ENCODE measurements at places on chromosomes 16 and 17. TPM values are rescaled to one million over a fixed set of nuclear protein-coding genes. Genes with fewer than 3 reads are reported as not detected.

The CAVIN1 gene
- total RNA-seq, result 62.6 TPM

The BCO1 gene
- total RNA-seq, result 1.6 TPM

The TEDC2 gene
- not detected for total RNA-seq

The SLC38A7 gene
- 54.5 TPM for total RNA-seq

The MT1E gene
- 109 TPM for total RNA-seq

The EME2 gene
- total RNA-seq, result 23.6 TPM

The G6PC1 gene
- not detected for total RNA-seq

- no peak overlapping the region for H3K27ac ChIP-seq
- H3K4me3 ChIP-seq, result no peak overlapping the region
- DNase-seq, result no peak
- no peaks in the 10 kb centered on the region for H3K27me3 ChIP-seq
- no peaks in the 10 kb centered on the region for H3K4me1 ChIP-seq
Observed at GRCh38 chr16:59604354-59604753, 870.2 kb upstream of the GOT2 start.

DNA sequence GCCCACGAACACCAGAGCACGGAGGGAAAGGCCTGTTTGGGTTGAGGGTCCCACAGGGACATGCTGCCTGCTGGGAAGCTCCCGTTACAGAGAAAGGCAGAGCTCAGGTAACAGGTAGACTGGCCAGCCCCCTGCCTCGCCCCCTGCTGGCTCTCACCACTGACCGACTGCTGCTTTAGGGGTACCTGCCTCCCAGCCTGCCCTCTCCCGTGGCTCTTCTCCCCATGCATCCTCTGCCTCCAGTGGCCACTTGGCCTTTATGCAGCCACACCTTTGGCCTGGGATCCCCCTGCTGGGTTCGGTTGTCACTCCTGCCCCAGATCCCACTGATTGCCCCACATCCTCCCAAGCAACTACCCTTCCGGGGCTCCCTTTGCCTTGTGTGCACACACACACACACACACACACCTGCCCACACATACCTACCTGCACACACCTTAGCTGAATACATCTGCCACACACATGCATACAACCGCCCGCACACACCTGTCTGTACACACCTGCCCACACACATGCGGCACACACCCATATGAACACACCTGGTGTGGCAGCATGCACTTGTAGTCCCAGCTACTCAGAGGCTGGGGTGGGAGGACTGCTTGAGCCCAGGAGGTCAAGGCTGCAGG is 7.1 kb downstream of the MCRIP1 start:
- H3K36me3 ChIP-seq, result no peaks in the 10 kb centered on the region
- H3K4me1 ChIP-seq, result peaks cover 16% of the 10 kb centered on the region
- H3K27ac ChIP-seq, result no peak overlapping the region
- H3K4me3 ChIP-seq, result no peak overlapping the region

DNA sequence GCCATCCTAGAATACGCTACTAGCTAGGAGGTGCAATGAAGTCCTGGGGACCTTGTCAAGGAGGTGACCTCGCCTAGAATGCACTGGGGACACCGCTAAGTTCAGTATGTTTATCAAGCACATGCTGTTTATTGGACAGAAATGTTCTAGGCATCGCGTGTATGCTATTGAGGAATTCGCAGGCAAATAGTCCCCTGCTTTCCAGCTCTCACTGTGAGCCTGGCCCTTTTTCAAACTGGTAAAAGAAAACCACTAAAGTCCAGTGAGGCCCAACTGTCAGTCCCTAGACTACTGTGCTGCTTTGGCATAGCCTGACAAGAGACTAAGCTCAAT is 1.2 kb upstream of the FAM222B start:
- no peak overlapping the region for H3K4me3 ChIP-seq
- no peak for DNase-seq
- H3K36me3 ChIP-seq, result no peaks in the 10 kb centered on the region
- no peak overlapping the region for H3K27ac ChIP-seq
- no peaks in the 10 kb centered on the region for H3K27me3 ChIP-seq
- H3K4me1 ChIP-seq, result peaks cover 7% of the 10 kb centered on the region

DNA sequence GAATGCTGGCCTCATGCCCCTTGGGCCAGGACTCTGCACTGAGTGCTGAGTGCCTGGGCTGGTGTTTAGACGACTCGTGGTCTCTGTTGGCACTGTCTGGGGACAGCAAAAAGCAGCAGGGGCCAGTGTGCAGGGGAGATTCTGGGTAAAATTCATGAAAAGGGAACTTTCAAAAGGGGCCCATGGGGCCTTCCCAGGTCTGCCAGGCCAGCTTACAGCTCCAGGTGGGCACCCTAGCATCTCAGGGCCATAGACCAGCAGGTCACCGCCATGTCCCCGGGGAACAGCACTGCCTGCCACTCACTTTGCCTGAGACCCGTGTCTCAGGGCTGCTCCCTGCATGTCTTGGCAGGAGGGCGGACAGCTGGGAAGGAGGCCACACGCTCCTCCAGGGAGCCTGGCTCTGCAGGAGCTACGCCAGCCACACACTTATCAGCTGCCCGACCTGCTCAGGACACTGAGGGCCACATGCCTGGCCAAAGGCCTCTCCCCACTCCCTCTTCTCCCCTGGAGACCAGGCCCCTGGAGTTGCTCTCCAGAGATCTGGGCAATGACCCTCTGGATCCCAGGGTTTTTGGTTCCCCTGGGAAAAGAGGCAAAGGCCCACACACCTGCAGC is 8.8 kb upstream of the FASN start:
- no peaks in the 10 kb centered on the region for H3K27me3 ChIP-seq
- no peaks in the 10 kb centered on the region for H3K36me3 ChIP-seq
- no peak for DNase-seq
- H3K27ac ChIP-seq, result peak overlapping the region; percentile 81

GRCh38 chr17:33653399-33653788 is 360.3 kb upstream of the ASIC2 start:
- no peaks in the 10 kb centered on the region for H3K4me1 ChIP-seq
- H3K27me3 ChIP-seq, result no peaks in the 10 kb centered on the region
- no peaks in the 10 kb centered on the region for H3K36me3 ChIP-seq
- no peak overlapping the region for H3K4me3 ChIP-seq

DNA sequence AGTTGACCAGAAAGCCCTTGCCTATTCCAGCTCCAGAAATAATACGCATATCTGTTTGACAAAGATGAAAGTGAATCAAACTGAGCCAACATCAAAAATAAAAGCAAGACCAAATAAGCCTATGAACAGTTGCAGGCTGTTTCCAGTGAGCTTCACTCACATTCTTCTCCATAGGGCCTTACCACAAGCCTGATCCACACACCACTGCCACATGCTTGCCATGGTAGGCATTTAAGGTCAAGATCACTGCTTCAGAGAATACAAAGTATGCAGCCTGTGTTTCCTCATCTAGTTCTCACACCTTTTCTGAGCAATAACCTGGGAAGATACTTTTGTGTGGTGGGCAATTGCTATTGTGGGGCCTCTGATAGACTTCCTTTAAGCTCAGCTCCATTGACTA is 1060.2 kb downstream of the CDH11 start:
- H3K27ac ChIP-seq, result no peak overlapping the region
- no peaks in the 10 kb centered on the region for H3K4me1 ChIP-seq
- H3K4me3 ChIP-seq, result no peak overlapping the region
- DNase-seq, result no peak
- no peaks in the 10 kb centered on the region for H3K36me3 ChIP-seq

GRCh38 chr17:61467416-61468262 is 15.4 kb downstream of the TBX4 start:
- peaks cover 3% of the 10 kb centered on the region for H3K4me1 ChIP-seq
- no peaks in the 10 kb centered on the region for H3K36me3 ChIP-seq

DNA sequence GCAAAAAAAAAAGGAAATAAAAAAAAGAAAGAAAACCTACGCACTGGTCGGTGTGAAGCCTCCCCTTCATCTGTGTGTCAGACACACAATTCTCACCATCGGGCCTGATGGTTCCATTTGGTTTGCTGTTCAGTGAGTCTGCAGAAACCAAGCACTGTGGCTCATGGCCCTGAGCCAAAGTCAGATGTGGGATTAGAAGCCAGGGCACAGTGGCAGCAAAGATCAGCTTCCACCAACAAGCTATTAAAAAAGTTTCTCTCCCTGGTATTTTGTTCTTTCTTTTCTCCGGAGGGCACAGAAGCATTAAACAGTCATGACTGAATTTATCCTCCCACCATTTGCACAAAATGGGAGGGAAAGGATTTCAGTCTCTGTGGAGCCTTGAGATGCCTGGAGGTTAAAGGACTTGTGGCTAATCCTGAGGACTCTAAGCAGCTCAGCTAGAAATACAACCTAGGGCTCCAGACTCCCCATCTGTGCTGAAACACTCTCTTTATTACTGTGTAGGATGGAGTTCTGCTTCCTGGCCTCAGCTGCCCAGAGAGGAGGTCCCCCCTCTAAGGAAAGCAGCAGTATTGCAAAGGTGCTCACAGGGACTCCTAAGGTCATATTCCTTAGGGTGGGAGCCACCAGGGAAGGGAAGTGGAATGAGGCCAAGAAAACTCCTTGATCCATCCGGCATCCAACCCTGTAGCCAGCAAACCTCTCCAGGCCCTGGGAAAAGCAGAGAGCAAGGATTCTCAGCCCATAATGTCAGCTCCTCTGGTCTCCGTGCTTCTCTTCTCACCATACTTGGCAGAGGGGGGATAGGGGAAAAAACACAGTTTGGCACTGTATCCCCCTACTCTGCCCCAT is 28.2 kb downstream of the SLC39A11 start:
- H3K4me1 ChIP-seq, result peaks cover 12% of the 10 kb centered on the region
- no peaks in the 10 kb centered on the region for H3K36me3 ChIP-seq
- H3K27me3 ChIP-seq, result no peaks in the 10 kb centered on the region
- H3K27ac ChIP-seq, result no peak overlapping the region
- H3K4me3 ChIP-seq, result no peak overlapping the region

DNA sequence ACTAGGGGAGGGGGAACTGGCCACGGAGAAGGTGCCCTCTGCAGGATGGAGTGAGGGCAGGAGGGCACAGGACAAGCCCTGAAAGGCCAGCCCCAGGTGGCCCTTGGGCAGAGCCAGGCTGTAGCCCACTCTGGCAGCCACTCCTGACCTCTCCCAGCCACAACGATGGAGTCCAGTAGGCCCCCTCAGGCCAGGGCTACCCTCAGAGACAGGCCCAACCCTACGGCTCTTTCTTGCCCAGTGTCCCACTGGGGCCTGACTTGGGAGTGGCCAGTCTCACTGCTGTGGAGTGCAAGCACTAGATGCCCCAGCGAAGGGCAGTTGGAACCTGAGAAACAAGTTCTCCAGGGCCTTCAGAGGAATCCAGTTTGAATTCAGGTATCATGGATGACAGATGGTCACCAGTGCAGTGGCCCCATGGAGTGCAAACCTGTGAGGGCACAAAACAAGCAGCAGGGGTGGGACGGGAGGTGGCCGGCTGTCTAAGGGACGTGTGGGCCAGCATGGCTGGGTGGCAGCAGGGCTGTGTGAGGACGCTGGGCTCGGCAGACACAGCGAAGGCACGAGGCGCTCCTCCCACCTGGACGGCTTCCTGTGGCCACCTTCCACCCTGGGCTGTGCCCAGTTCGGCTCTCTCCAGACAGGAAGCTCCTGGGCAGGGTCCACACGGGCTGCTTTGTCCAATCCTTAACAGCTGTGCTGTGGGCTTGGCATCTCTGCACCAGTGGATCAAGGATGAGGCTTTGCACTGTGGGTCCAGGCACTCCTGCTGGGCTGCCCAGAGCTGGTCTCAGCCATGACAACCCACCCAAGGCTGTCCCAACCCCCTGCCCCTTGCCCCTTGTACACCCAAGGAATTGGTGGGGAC is 72.1 kb downstream of the AMFR start:
- H3K36me3 ChIP-seq, result no peaks in the 10 kb centered on the region
- H3K27me3 ChIP-seq, result no peaks in the 10 kb centered on the region
- H3K27ac ChIP-seq, result no peak overlapping the region
- H3K4me1 ChIP-seq, result peaks cover 4% of the 10 kb centered on the region
- H3K4me3 ChIP-seq, result no peak overlapping the region

DNA sequence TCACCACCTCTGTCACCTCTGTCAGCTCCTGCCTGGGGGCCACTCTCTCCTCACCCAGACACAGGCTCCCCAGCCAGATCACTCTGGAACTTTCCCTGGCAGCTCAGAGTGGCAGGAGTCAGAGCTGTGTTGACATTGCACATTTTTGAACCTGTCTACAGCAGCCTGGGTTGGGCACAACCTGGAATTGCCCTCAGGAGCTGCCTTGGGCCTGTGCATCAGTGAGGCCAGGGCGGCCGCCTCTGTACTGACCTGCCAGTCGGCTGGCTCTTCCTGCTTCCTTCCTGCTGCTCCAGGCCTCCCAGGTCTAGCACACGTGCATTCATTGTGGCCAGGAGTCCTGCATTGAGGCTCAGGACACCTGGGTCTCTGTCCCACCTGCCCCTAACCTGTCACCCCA is 14.2 kb upstream of the TMEM11 start:
- no peaks in the 10 kb centered on the region for H3K4me1 ChIP-seq
- H3K4me3 ChIP-seq, result no peak overlapping the region
- H3K27me3 ChIP-seq, result no peaks in the 10 kb centered on the region
- no peak overlapping the region for H3K27ac ChIP-seq

GRCh38 chr17:70499067-70499786 is 329.9 kb downstream of the KCNJ2 start:
- no peaks in the 10 kb centered on the region for H3K27me3 ChIP-seq
- no peak overlapping the region for H3K27ac ChIP-seq
- H3K4me1 ChIP-seq, result peaks cover 3% of the 10 kb centered on the region
- no peak for DNase-seq
- H3K4me3 ChIP-seq, result no peak overlapping the region
- no peaks in the 10 kb centered on the region for H3K36me3 ChIP-seq

DNA sequence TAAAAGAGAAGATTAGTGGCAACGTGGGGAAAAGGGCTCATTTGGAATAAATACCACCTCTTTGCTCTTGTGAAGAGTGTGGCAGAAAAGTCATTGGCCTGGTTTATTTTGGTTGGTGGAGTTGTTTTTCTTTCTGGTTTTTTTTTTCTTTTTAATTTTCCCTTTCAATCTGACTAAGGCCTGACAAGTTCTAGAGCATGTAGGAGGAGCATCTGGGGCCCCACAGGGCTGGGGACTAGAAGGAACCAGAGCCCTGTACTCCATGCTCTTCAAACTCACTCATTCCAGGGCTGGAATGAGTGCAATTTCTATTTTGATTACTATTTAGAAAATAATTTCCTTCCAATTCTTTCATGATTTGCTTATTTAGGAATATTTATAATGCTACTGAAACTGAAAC is 13.3 kb downstream of the IRX5 start:
- DNase-seq, result no peak
- no peaks in the 10 kb centered on the region for H3K4me1 ChIP-seq
- peaks cover 92% of the 10 kb centered on the region for H3K27me3 ChIP-seq
- no peak overlapping the region for H3K4me3 ChIP-seq
- no peaks in the 10 kb centered on the region for H3K36me3 ChIP-seq
- H3K27ac ChIP-seq, result no peak overlapping the region

- H3K4me1 ChIP-seq, result peaks cover 7% of the 10 kb centered on the region
- DNase-seq, result no peak
- H3K4me3 ChIP-seq, result no peak overlapping the region
- H3K27ac ChIP-seq, result peak overlapping the region; percentile 38
Observed at GRCh38 chr16:68289621-68290329, 21.0 kb downstream of the SLC7A6OS start.

DNA sequence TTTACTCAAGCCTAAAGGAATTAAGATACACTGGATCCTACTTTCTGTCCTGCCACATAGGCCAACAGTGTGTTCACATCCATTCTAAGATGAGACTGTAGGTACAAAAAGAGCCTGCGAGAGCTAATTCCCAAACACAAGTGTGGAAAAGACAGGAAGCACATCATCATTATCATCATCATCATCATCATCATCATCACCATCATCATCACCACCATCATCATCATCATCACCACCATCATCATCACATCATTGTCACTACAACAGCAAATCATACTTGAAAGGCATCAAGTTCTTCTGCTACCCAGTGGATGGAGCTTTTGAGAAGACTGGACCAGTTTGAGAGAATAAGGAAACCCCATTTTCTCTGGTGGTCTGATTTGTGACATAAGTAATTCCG is 268.1 kb downstream of the HS3ST3A1 start:
- no peak overlapping the region for H3K4me3 ChIP-seq
- peaks cover 15% of the 10 kb centered on the region for H3K27me3 ChIP-seq
- H3K4me1 ChIP-seq, result no peaks in the 10 kb centered on the region

Measured in transverse colon (tissue), 4 donors.